Left kidney (tissue), 8 donors: ENCODE measurements at places on chromosomes 7 and 10. TPM values are rescaled to one million over a fixed set of nuclear protein-coding genes. Genes with fewer than 3 reads are reported as not detected.

DNA sequence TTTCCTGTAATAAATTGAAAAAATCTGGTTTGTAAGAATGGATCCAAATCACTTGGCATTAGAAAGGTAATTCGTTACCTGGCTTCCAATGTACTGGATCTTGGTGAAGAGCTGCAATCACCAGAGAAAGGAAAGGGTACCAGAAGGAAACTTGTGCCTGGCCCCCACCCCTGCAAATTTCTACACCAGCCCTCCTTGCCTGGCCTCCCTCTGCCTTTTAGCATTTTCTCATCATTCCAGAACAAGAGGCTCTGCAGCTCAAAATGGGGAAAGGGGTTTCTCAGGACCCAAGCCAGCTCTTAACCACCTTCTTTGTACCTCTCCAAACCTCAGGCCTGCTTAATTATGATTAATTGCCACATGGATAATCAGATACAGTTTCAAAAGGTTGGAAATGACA lies 612.8 kb upstream of the MGMT start:
- no peak for DNase-seq

DNA sequence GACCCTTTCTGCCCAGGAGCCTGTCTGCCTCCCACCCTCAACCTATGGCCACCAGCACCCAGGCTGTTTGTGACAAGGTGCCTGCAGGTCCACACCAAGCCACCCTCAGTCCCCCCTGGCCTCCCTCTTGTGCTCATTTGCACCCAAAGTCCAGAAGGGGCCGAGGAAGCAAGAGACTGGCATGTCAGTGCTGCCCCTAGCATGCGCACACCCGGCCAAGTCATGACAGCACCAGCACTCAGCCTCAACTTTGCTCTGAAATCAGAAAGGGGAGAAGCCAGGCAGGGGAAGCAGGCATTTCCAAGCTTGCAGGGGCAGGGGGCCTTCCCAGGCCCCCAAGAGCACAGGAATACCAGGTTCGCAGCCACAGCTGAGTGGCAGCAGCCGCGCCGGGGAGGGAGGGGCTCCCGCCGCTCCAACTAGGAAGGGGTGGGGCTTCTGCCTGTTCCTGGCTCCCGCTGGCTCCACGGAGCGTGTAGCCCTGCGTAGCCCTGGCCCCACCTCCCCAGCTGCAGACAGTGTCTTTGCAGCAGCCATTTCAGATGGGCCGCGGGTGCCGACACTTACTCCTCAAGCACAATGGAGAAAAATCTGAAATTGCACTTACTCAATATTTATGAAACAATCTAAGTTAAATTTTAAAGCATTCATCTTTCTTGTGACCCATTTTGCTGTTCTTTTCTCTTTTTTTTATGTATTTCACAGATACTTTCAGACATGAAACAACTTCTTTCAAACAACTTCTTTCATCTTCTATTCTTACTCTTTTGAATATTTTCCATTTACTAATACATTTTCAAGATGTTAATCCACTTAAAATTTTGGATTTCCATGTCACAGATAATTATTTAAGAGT lies 54.9 kb upstream of the ABCB5 start:
- no peak for DNase-seq

DNA sequence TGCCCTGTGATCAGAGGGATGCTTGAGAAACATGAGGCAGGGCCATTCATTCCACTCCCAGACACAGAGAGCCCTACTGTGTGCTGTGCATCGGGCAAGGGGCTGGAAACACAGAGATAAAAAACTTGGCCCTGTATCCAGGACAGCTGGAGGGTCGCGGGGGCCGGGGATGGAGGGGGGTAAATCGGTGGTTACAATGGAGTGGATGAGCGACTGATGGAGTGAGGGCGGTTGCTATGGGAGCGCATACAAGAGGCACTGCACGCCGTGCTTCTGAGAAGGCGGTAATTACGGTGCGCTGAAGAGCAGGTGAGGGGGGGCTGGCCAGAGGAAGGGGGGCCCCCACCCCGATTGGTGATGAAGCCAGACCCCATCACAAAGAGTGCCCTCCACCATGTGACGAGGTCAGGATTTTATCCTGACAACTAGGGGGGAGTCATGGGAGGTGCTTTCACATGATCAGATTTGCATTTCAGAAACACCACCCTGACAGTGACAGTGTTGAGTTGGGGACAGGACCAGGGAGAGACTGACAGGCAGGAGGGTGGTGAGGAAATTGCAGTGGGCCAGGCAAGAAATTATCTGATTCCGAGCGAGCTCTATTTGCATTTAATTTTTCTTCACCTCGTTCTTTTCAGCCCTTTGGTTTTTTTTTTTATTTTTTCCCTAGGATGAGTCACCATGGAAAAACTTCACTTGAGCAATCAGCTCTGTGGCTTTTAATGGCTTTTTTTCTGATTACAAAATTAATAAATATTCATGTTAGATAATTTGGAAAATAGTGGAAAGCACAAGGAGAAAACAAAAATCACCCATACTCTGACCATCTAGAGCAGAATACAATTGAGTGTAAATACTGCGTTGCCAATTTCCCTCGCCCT lies 7.8 kb downstream of the CPA5 start:
- DNase-seq: no peak

- DNase-seq: no peak
These were observed 43.8 kb downstream of the ITIH5 start for GRCh38 chr10:7622969-7623368.

GRCh38 chr10:5364890-5365338 lies at the start of gene UCN3:
Gene UCN3, plus strand, starts transcription at chr10:5364966. Its CDS starts 8,755 bp downstream, at chr10:5373721.
- no peak for DNase-seq

DNA sequence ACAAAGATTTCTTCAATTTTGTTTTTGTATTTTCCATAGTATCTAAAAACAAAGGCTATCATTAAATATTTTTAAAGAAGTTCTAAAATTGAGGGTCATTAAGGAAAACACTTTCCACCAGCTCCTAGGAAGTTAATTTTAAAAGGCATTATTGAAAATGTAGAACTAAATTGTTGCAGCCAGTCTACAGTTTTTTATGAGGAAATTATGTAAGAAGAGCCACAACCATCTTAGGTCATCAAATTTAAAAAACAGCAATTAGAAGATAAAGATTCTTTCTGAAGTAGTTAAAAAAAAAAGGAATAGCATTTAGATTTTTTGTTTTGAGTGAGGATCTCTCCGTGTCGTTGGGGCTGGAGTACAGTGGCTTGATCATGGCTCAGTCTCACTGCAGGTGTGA lies 161.7 kb downstream of the NRBF2 start:
- no peak for DNase-seq

- peak; percentile 88 for DNase-seq
These were observed 101.6 kb downstream of the SORBS1 start for GRCh38 chr10:95459446-95460045.

The KIAA1549 gene
- polyA plus RNA-seq: 15.5 TPM

DNA sequence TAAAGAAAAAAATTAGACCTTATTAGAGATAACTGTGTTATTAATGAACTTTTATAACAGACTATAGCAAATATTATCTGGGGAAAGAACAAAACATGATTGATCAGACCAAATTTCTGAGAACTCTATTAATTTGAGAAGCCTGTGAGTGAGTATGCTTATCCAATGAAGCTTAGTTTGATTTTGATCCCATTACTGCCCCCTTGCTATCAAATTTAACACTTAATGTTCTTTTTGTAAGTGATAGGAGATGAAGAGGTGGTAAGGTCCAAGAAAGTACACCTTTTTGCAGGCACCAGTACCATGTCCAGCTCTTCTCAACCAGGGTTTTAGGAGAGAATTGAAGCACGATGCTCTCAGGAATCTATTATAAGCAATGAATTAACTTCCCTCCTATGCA lies 49.9 kb downstream of the ZNF365 start:
- DNase-seq: no peak

DNA sequence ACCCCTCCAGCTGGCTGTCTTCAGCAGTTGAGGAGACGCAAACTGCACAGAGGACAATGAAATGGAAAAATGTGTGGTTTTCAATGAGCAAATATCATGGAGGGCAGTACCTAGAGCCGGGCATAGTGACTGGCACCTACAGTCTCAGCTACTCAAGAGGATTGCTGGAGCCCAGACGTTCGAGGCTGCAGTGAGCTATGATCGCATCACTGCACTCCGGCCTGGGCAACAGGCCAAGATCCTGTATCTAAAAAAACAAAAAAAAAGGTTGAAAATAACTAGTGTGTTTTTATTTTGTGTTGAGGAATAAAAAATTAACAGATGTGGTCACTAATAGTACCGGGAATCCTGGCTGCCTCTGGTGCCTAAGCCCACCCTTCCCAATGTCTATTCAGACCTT lies 345.5 kb downstream of the GALNT17 start:
- no peak for DNase-seq

DNA sequence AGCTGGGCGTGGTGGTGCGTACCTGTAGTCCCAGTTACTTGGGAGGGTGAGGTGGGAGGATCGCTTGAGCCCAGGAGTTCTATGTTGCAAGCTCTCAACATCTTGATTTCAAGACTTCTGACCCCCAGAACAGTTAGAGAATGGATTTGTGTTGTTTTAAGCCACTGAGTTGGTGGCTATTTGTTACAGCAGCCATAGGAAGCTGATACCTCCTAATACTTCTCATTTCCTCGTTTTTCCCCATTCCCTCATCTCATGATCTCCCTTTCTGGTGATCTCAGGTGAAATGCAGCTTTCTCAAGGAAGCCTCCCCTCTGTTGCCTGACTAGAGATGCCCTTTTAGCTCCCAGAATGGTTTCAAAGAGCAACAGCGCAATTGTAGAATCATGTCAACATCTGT lies 378.8 kb downstream of the TYW1 start:
- DNase-seq: no peak

GRCh38 chr7:99579956-99580777 lies 17.9 kb upstream of the TMEM225B start:
- peak; percentile 68 for DNase-seq

GRCh38 chr10:12535656-12536055 lies 186.3 kb downstream of the CAMK1D start:
- DNase-seq: no peak

DNA sequence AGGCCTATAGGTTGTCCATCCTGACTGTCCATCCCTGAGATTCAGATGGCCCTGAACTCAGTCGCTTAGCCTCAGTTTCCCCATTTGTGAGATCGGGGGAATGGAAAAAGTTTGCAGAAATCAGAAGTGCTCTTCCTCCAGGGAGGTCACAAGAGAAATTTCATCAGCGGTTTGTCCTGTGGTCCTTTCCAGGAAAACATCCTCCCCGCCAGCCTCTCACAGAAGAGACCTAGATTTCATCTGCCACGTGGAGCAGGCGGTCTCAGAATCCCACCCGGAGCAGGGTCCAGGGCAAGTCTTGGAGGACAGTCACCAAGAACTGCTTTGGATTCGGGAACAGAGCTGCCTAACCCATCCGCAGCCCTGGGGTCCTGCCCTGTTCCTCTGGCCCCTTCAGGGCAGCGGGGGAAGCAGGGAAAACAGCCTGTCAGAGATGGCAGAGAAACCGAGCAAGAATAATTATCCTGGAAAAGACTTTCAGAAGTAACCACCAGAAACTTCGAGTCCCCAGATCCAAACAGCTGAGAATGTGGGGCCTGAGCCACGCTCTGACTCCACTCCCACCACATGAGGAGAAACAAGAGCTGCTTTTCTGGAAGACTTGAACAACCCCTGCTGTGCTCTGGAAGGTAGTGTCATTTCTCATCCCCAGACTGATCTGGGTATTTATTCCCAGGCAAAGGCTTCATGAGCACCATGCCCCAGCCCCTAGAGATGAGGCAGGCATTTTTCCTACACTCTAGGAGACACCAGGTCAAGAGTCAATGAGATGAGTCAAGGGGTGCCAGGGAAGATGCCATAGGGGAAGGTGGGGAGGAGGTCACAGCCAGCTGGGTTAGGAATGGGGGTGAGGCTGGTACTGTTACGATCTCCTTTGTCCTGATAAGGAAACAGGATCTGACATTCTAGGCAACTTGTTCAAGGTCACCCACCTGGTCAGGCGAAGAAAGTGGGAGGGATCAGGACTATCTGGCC lies 1.1 kb upstream of the TNS3 start:
- no peak for DNase-seq

DNA sequence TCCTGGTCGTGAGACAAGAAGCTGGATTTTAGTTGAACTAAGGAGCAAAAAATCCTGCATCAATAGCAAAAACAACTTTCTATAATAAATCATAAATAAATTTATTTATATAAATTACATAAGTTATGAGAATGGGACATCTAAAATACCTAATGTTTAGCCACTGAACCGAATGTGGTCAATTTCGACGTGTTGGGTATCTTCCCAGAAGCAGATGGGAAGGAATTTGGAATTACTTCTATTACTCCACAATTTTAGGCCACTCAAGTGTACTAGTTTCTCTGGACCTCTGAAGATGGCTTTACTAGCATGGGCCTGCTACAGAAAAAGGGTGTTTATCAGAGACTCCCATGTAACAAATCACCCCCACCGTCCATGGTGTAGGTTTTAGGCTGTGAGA lies 172.0 kb downstream of the PRPF18 start:
- no peak for DNase-seq

DNA sequence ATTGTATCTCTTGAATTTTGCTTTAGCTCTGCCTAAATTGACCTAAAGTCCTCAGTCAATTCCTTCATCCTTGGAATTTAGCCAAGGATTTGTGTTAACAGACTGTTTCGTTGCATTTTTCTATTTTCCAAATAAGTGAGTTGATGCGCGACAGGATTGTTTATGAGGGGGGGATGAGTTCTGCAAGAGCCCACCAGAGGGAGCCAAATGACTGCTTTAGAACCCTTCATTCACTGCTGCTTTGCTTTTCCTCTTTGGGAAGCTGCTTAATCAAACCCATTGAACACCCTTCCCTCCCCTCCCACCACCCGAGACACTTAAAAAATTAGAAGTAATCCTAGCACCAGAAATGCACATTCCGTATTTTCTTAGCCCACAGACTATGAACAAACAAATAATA lies 33.7 kb upstream of the PTF1A start:
- peak; percentile 78 for DNase-seq

GRCh38 chr10:20976891-20977290 lies 79.8 kb upstream of the NEBL start:
- DNase-seq: no peak

DNA sequence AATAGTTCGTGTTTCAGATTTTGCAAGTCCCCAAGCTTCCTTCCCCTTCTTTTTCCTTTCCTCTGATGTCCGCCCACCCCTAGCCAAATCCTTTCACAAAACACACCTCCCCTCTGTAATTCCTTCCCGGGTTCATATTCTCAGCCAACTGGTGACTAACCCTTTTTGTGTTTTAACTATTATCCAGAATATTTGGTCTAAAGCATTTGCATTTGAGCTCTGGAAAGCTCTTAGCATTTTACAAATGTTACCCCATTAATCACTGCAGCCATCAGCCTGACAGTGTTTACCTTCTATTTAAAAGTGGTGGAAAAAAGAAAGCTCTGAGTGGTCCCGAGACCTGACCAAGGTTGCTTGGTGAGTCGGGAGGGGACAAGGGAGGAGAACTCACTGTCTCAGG lies 139.0 kb downstream of the CREB5 start:
- DNase-seq: no peak

DNA sequence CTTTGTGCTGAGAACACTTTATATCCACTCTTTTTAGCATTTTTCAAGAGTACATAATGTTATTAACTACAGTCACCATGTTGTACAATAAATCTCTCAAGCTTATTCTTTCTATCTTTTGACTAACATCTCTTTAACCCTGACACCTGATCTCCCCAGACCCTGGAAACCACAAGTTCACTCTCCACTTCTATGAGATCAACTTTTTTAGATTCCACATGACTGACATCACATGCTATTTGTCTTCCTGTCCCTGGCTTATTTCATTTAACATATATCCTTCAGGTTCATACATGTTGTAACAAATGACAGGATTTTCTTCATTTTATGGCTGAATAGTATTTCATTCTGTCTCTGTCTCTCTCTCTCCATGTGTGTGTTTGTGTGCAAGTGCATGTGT lies 15.5 kb downstream of the SLC13A1 start:
- DNase-seq: no peak
